CD4-positive, alpha-beta T cell treated with Interleukin-6 at 100 ng/mL for 8 hours (primary cell): ENCODE measurements at places on chromosomes 7 and 10.
A peak's percentile ranks its signal among the peaks of the same experiment; 100 is the strongest.

GRCh38 chr7:66507764-66508296 is 120.9 kb upstream of the KCTD7 start:
- DNase-seq: no peak

GRCh38 chr7:152144557-152145245 is 119.2 kb downstream of the GALNT11 start:
- DNase-seq: peak; percentile 28

DNA sequence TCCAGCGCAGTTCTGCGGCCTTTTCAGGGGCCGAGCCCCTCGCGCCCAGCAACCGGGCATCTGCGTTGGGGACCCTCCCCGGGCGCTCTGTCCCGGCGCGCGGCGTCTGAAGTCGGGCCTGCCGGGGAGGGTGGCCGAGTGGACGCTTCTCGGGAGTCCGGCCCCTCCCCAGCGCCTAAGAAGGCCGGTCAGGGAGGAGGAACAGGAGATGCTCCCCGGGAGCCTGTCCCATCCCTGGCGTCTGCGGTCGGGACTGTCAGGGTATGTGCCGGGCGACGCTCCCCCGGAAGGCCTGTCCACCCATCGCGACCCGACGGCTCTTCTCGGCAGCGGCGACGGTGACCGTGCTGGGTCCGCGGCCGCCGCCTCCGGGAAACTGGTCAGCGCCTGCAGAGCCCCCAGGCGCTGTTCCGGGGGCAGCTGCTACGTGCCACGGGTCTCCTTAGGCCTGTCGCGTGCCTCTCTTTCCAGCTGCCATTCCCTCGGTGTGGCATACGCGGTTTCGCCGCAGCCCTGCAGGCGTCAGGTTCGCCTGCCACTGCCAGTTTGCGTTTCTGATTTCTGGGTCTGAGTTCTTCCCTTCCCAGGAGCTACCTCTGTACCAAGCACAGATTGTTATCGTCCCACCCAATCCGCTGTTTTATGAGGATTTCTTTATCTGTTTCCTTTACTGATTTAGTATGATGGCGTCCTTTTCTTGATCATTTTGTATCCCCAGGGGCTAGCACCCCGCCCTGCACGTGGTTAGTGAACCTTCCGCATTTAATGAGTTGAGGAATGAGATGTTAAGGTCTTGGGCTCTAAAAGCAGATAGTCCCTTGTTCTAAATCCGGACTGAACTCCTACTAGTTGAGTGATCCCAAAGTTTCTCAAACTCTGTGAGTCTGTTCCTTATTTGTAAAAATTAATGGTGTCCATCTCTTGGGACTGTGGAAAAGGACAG is 782 bp downstream of the IFIT5 start:
- DNase-seq: peak; percentile 13

GRCh38 chr10:11265484-11265883 is 247.8 kb downstream of the CELF2 start:
- DNase-seq: no peak

- DNase-seq: no peak
Observed at GRCh38 chr10:97865488-97865887, 15.8 kb downstream of the GOLGA7B start.

DNA sequence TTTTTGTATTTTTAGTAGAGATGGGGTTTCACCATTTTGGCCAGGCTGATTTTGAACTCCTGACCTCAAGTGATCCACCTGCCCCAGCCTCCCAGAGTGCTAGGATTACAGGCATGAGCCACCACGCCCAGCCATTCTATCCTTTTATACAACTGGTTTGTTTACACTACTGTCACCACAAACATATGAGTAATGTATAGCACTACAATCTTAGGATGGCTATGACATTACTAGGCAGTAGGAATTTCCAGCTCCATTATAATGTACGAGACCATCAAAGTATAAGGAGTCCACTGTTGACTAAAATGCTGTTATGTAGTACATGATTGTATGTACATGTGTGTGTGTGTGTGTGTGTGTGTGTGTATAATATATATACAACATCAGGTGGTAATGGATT is 1126.1 kb upstream of the LRRN3 start:
- no peak for DNase-seq

GRCh38 chr7:104951546-104951945 is 62.5 kb upstream of the KMT2E start:
- DNase-seq: no peak

DNA sequence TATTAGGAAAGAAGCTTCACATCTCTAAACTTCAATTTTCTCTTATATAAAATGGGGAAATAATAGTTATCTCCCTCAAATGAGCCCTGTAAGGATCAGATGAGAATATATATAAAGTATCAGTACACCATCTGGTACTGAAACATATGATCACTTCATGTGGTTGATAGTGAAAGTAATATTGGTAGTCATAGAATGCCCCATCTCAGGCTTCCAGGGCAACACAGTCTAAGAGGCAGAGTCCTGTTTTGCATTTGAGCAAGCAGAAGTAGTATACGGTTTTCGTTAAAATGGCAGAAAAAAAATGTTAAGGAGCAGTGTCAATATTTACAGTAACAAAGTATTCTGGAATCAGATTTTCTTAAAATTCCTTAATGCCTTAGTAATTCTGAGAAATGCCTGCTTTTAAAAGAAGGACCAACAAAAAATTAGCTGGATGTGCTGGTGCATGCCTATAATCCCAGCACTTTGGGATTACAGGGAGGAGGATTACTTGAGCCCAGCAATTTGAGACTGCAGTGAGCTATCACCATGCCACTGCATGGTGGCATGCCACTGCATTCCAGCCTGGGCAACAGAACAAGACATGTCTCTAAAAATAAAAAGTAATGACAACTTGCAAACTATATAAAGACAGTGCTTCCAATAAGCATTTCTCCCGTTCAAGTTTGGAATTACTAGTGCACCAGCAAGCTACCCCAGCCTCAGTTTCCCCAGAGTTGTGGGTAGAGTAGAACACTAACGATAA is 19.8 kb downstream of the KBTBD2 start:
- no peak for DNase-seq

DNA sequence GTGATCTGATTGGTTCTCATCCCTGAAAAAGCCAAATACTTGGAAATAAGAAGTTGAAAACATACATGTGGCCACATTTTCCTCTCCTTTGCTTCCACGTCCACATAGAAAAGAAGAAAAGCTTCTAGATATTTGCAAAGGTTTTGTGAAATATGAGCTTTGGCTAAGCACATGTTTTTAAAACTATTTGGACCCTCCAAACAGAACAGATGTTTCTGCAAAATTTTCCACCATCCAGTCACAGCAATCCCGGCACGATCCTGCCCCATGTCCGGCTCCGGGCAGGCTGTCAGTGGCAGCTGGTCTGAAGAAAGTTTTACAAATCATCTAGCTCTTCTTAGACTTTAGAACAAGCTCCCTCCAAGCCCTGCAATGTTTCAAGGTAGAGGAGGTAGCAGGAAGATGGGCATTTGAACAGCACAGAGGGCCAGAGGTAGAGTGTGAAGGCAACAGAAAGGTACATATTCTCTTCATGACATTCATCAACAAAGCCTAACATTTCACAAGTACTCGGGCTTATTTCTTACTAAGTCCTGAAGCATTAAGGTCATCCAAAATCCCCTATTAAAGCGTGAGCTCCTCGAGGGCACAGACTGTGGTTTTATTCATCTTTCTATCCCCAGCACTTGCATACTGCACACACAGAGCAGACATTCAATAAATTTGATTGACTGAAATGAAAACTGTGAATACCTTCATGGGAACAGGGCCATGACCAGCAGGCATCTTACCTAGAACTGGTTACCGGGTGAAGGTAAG is 110.1 kb downstream of the JAZF1 start:
- DNase-seq: no peak

DNA sequence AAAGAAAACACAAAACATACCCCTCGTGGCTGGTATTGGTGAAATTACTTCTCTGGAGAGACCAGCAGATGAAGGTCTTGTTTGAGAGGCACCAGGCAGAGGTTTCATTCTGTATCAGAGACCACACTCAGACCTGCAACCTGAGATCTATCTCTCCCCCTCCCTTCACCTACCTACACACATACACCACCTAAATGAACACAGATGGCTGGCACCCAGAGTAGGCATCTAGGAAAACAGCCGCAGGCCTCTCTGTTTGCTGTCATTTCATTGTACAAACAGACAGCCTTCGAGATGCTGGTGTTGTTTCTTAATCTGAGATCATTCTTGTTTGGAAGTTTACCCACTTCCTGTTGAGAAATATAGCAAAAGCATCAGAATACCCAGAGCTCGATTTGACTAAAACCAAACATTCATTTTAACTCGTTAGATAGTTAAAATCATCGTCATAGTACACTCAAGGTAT is 173.9 kb upstream of the SLC25A13 start:
- no peak for DNase-seq

GRCh38 chr7:116862951-116863670 is 724 bp downstream of the CAPZA2 start:
- DNase-seq: no peak

DNA sequence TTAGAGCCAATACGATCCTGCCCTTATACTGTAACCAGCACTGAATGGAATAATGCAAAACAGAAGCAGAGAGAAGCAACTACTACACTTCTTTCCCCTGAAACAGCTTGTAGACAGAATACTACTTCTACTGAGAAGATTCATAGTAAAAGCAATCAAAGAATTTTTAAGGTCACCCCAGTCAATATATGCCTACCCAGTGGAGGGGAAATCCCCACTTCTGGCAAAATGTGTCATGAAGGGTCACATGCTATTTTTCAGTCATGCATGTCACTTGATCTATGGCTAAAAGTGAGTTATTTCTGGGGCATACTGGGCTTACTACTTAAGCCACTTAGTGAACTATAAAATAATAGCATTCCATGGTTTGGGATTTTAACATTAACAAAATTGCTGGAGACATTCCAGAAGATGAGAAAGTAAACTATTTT is 25.6 kb downstream of the IRF5 start:
- no peak for DNase-seq

GRCh38 chr10:124870854-124871425 is 69.3 kb downstream of the ABRAXAS2 start:
- DNase-seq: no peak

- DNase-seq: no peak
Observed at GRCh38 chr7:139916717-139917395, 87.8 kb downstream of the TBXAS1 start.

- DNase-seq: no peak
Observed at GRCh38 chr7:92034116-92034515, 93.5 kb downstream of the AKAP9 start.

- DNase-seq: no peak
Observed at GRCh38 chr7:137946011-137946410, 55.9 kb downstream of the CREB3L2 start.

- no peak for DNase-seq
Observed at GRCh38 chr10:101155896-101156295, 24.8 kb downstream of the TLX1 start.

- no peak for DNase-seq
Observed at GRCh38 chr10:116029826-116030225, 243.2 kb downstream of the GFRA1 start.

- no peak for DNase-seq
Observed at GRCh38 chr10:108849688-108850087, 1073.6 kb downstream of the XPNPEP1 start.

DNA sequence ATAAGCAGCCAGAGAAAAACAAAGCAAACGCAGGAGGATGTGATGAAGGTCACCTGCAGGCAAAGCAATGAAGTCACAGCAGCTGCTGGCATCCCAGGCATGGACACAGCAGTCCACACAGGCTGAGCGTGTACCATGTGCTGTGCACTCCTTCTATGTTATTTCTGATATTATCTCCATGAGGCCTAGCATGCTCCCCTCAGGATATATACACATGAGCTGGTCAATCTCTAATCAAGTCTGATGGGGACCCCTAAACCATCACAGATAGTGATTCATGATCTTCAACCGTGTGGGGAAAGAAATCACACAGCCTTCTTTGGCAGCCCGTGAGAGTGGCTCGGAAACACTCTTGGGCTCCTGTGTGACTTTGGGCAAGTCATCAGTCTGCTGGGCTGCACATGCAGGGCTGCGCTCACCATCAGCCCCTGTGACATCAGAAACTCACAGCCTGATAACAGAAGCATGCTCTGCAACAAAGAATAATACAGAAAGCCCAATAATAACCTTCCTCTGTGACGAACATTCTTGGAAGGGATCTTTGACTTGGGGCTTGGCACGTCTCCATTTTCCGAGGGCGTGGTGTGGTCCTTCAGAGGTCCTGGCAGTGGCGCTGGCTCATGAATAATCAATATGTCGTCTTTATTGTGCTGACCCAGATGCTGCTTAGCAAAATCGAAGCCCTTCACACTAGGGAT is 83.0 kb upstream of the ATP6V0A4 start:
- DNase-seq: no peak

DNA sequence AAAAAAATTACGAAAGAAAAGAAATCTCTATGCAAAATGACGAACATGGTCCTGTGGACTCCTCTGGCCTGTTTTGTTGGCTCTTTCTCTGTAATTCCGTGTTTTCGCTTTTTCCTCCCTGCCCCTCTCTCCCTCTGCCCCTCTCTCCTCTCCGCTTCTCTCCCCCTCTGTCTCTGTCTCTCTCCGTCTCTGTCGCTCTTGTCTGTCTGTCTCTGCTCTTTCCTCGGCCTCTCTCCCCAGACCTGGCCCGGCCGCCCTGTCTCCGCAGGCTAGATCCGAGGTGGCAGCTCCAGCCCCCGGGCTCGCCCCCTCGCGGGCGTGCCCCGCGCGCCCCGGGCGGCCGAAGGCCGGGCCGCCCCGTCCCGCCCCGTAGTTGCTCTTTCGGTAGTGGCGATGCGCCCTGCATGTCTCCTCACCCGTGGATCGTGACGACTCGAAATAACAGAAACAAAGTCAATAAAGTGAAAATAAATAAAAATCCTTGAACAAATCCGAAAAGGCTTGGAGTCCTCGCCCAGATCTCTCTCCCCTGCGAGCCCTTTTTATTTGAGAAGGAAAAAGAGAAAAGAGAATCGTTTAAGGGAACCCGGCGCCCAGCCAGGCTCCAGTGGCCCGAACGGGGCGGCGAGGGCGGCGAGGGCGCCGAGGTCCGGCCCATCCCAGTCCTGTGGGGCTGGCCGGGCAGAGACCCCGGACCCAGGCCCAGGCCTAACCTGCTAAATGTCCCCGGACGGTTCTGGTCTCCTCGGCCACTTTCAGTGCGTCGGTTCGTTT is 83.5 kb upstream of the SLF2 start:
- DNase-seq: no peak

DNA sequence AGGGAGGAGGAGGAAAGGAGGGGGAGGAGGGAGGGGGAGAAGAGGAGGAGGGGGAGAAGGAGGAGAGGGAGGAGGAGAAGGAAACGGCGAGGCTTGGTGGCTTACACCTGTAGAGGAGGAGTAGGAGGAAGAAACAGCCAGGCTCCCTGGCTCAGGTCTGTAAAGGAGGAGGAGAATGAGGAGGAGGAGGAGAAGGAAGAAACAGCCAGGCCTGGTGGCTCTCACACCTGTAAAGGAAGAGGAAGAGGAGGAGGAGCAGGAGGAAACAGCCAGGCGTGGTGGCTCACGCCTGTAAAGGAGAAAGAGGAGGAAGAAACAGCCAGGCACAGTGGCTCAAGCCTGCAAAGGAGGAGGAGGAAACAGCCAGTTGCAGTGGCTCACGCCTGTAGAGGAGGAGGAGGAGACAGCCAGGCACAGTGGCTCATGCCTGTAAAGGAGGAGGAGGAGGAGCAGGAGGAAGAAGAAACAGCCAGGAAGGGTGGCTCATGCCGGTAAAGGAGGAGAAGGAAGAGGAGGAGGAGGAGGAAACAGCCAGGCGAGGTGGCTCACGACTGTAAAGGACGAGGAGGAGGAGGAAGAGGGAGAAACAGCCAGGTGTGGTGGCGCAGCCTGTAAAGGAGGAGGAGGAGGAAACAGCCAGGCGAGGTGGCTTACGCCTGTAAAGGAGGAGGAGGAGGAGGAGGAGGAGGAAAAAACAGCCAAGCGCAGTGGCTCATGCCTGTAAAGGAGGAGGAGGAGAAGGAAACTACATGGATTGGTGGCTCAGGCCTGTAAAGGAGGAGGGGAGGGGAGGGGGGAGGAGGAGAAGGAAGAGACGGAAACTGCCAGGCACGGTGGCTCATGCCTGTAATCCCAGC is 14.9 kb upstream of the CRCP start:
- peak; percentile 35 for DNase-seq
